ENCODE measurements at places on chromosomes 12 and 14.

DNA sequence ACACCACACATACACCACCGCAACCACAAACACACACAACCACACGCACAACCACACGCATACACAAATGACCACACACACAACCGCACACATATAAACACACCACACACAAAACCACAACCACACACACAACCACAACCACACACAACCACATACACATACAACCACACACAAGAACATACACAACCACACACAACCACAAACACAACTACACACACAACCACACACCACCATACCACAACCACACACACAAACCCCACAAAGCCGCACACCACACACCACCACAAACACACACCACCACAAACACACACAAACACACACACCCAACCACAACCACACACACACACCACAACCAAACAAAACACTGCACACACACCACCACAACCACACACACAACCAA is 107.5 kb upstream of the FZD10 start:
- no peak for DNase-seq

GRCh38 chr12:123395236-123395635 is 11.3 kb downstream of the KMT5A start:
- no peak for DNase-seq

- no peak for DNase-seq
Observed at GRCh38 chr12:65756956-65757511, 67.2 kb upstream of the HMGA2 start.

DNA sequence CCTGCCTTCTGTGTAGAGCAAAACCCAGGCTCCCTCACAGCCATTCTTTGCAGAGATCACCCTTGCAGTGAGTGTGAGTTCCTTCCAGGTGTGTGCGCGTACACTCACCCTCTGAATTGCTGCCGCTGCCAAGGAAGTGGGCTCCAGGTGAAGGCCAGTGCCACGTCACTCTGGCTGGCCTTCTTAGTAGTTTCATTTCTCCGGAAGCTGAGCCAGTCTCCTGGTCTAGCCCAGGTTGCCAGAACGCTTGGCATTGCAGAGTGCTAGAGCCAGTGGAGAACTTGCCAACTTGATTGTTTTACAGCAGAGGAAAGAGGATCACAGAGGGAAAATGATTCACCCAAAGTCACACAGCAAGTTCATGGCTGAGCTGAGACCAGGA is 11.0 kb downstream of the CBLN3 start:
- DNase-seq, result no peak

- peak; percentile 89 for DNase-seq
Observed at GRCh38 chr12:104671409-104672095, 214.8 kb downstream of the CHST11 start.

GRCh38 chr12:108379823-108380222 is 40.7 kb upstream of the CMKLR1 start:
- no peak for DNase-seq

DNA sequence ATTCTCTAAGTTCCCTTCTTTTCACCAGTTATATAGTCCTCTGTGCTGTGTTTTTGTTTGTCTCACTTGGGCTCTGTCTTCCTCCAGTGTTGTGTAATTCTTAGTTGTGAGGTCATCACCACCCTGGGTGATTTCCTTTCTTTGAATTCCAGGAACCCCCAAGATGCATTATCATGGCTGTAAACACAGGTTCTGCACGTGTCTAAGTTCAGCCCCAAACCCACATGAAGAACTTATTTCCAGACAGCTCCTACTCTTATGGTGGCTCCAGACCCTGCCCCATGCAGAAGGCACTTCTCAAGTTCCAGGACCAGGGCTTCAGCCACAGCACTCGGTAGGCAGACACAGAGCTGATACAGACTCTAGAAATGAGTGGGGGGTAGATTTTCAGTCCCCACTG is 560.5 kb downstream of the BCL11B start:
- no peak for DNase-seq

- DNase-seq, result no peak
Observed at GRCh38 chr14:58978343-58978742, 210.1 kb upstream of the DAAM1 start.

GRCh38 chr14:53109105-53110041 is 43.8 kb downstream of the DDHD1 start:
- DNase-seq, result no peak

DNA sequence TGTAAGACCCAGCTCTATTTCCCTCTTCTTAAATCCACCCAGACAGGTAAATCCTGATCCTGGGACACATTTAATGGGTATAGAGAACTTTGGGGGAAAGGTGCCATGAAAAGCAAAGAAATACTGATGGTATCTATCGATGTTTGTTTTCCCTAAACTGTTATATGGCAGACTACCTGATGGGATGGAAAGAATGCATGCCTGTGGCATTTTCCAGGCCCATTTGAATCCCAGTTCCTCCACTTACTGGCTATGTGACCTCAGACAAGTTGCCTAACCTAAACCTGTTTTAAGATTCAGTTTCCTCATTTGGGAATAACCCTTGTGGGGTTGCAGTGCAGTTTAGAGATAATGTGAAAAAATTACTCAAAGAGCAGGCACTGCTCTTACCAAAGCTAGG is 404.5 kb downstream of the FUT8 start:
- DNase-seq, result no peak

- no peak for DNase-seq
Observed at GRCh38 chr12:64707362-64707761, 51.8 kb downstream of the GNS start.

DNA sequence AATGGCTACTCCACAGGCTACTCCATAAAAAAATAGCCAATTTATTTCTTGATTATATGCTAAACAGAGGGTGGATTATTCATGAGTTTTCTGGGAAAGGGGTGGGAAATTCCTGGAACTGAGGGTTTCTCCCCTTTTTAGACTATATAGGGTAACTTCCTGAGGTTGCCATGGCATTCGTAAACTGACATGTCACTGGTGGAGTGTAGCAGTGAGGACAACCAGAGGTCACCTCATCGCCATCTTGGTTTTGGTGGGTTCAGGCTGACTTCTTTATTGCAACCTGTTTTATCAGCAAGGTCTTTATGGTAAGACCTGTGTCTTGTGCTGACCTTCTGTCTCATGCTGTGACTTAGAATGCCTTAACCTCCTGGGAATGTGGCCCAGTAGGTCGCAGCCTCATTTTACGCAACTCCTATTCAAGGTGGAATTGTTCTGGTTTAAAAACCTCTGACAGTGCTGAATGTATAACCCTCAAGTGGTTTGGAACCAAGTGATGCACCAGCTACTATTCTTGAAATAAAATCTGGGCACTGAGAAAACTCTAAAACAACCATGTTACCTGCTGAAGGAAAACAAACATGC is 27.7 kb downstream of the C12orf56 start:
- DNase-seq, result no peak

DNA sequence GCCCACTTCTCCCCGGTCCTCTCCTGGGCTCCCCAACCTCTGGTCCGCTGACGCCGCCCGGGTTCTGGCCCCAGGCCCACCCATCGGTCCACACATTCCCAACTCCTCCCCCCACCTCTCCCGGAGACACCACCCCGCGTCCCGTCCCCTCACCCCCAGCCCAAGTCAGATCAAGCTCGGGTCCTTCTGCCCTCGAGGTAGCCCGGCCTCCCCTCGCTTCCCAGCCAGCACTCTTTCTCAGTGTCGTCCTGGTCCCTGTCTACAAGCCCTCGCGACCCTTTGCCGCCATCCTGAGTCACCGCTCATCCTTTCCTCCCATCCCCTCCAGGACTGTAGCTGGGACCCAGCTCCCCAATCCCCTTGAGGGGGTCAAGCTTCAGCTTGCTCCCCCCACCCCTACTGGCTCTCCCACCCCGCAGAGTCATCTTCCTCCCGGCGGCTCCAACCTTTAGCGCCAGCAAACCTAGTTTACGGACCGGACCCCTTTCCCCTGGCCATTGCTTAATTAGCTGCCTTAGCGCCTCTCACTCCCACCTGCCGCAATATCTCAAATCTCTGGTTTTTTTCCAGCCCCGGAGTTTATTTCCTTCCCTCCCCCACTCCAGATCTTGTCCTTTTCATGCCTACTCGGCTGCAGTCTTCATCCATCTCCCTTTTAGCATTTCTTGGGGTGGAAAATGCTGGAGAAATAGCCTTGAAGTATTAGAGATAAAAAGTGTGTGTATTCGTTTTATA is 1.1 kb downstream of the PPP4R4 start:
- DNase-seq, result no peak

DNA sequence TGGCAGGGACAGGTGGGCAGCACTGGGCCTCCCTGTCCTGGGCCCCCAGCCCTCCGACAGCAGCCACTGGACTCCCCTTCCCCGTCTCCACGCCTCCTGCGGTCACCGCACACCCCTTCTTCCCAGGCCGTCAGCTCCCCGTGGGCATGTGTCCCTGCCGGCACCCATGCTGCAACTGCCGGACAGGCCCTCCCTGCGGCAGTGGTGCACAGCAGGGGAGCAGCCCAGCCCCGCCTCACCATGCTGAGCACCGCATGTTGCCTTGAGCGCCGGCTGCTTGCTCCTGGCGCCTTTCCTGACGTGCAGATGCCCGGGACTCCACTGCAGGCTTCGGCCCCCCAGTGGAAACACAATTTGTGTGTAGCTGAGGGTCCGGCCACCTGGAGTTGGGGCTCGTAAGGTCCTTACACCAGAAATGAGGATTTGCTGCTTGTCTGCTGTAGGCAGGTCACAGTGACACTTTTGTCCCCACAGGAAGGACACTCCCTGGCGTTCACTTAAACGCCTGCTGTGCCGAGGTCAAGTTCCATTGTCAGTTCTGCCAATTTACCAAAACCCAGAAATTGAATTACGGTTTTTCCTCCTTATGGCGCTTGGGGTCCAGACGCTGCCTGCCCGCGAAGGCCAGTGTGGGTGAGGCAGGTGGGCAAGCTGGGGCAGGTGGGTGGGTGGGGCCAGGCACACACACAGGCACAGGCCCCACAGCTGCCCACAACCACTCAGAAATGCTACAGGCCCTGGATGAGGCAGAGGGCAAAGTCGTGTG is 28.2 kb upstream of the MMP17 start:
- DNase-seq, result no peak

DNA sequence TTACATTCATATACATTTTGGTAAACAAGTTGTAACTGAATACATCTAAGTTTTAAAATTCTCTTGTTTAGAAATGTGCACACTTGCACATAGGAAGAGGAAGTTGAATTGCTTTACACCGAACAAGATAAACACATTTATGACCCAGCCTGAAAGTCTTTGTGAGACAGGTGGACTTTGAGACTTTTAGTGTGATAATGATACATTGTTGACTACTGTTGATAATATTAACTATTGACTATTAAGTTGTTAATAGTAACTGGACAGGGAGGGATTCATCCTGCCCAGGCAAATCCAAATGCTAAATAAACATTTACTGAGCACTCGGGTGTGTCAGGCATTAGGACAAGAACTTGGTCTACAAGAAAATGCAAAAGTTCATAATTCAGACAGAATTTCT is 68.0 kb downstream of the AVPR1A start:
- no peak for DNase-seq

GRCh38 chr12:49389387-49389703 is 22.1 kb downstream of the SPATS2 start:
- no peak for DNase-seq

DNA sequence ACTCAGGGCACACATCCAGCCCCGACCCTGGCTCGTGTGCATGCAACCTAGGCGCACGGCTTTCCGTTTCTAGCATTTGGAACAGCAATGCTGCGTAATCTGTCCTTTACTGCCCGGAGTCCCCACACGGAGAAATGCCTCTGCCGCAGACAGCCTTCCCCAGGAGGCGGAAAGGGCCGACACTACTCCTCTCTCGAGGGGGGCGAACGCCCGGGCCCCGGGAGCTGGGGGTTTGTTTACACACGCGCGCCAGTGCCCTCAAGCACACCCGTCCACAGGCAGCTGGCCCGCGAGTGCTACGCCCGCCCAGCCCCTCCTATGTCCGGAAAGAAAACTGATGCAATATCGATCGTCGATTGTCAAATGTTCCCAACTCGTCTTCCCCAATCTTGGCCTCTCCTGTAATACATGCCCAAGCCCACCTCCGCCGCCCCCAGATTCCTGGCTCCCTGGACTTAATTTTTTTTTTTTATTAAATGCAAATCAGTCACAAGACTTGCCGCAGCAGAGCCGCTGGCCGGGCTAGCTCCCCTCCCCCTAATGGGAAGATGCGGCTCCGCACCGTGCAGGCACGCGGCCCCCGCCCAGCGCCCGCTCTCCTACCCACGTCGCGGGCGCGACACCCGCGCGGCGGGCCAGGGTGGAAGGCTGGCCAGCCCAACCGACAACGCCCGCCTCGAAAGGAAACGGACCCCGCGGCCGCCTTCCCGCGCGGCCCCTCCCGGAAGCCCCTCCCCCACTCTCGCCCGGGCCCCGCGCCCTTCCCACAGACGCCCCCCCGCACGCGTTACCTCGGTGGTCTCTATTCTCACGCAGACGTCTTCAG is 642 bp downstream of the SLC38A2 start:
- DNase-seq, result no peak

DNA sequence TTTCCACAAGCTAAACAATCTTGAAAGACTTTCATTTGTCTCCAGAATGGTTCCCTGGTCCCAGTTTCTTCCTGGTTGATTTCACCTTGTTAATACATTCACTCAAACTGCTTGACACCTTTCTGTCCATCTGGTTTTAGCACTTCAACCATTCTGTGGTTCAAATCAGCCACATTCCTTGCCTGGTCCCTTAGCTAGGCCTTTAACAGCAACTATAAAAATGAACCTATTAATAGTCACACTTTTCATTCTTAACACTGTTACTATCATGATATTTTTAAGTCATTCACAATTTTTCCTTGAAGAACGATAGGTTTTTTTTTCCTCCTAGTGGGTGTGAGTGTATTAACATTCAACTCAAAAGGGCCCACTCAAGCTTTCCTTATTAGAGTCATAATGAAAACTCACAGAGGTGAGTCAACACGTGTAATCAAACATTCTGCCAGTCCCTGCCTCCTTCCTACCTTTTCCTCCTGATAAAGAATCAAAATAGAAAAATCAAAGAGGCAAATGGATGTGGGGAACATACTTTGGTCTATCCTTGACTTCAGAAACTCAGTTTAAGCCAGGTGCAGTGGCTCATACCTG is 34.4 kb upstream of the CCNT1 start:
- DNase-seq, result no peak

DNA sequence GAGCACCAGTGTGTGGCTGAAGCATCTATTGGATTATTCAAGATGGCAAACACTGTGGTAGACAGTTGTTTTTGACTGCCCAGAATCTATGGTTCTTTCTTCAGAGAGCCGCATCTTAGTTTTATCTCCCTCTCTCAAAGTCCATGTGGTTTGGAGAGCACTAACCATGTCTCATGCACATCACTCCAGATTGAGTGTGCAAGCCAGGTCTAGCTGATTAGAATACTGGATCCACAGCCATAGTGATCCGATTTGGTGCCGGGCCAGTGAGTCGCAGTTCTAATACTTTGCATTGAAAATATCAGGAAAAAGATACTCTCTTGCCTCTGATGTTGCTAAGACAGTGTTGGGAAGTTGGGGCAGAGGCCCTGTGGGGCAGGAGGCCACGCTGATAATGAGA is 4.6 kb upstream of the SBNO1 start:
- no peak for DNase-seq

DNA sequence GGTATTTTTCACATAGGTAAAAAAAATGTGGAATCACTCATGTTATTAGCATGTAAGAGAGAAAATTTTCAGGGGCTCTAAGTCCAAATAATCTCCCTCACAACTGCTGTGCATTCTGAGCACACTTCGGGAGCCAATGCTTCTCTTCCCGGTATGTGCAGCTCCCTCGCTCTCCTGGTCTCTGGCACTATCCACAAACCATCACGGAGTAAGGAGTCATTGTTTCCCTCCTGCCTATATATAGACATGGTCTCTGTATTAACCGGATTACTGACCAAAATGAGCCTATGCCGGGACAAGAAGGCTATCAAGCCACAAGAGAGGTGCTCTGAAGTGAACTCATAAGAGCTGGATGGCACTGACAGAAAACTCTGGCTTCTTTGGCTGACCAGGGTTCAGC is 13.4 kb downstream of the HECTD4 start:
- no peak for DNase-seq
